Jurkat, Clone E6-1 (cell line): ENCODE measurements at places on chromosomes 11 and 22.

GRCh38 chr11:121649798-121650197 is 197.0 kb upstream of the SORL1-AS1 start:
- DNase-seq = no peak

GRCh38 chr11:94142308-94143281 is 14.0 kb downstream of the PANX1 start:
- DNase-seq = no peak

DNA sequence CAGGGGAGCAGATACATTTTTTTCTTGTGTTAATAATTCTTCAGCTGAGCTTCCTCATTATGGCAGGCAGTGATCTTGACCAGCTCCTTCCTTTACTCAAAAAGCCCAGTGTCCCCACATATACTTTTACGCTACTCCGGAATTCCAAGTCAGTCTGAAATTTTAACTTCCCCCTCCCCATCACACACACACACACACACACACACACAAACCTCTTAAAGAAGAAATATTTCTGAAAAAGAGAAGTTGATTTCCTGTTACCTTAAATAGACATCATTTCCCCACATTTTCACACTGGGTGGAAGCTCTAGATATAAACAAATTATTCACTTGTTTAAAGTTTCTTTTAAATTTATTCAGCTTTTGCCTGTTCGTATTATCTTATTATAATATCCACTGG is 113.9 kb downstream of the DBX1 start:
- no peak for DNase-seq

GRCh38 chr11:10382518-10382917 is 72.5 kb upstream of the AMPD3 start:
- DNase-seq = no peak

GRCh38 chr11:3736816-3737215 is 60.5 kb downstream of the NUP98 start:
- no peak for DNase-seq

- DNase-seq = no peak
These were observed 15.0 kb downstream of the NEAT1 start for GRCh38 chr11:65437436-65438227.

DNA sequence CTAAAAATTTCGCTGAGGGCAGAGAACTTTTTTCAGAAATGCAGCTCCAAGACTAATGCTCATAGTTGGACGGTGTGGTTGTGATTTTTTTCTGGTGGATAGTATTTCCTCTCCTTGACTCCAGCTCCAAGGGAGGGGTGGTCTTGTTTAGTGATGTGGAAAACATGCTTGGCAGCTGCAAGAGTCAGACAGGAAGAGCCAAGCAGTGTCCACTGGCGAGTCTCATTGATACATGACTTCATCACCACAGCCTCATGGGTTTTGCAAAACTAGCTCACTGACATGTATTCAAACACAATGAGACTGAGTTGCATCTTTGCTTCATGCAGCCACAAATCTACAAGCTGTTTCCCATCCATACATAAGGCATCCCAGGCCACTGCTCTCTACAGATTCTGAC is 7.3 kb upstream of the KCNJ1 start:
- no peak for DNase-seq

DNA sequence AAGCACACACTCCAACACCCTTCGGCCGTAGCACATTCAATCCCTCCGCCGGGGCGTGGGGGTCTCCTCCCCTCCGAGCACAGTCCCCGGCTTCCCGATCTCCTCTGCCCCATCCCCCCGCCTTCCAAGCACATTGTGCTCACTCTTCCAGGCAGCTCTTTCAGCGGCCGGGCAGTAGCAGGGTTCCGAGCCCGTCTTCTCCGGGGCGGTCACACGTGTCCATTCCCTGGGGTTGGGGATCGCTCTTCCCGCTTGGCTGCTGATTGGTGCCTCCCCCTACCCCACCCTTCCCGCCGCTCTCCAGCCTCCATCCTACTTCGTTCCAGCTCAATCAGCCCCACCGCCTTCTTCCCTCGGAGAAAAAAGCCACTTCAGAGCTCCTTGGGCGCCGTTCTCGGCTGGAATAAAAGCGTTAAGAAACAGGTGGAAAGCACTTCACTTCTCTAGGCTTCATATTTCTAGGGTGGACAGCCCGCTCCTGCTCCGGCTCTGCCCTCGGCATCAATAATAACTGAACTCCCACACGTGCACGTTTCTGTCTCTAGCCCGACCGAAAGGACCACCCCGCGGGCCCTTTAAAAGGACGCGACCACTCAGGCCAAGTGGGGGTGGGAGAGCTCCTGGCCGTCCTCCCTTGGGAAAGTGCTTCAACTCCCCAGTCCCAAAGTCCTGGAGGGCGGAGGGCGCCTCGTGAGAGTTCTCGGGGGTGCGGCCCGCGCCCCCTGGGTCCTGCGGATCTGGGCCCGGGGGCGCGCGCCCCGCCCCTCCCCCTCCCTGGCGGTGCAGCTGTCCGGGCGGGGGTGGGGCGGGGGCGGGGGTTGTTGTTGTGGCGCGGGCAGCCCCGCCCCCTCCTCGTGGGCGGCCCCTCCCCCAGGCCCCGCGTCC is 464 bp upstream of the CECR2 start:
- DNase-seq = peak; percentile 17

- no peak for DNase-seq
These were observed 421.0 kb downstream of the DYNC2H1 start for GRCh38 chr11:103530257-103530656.

DNA sequence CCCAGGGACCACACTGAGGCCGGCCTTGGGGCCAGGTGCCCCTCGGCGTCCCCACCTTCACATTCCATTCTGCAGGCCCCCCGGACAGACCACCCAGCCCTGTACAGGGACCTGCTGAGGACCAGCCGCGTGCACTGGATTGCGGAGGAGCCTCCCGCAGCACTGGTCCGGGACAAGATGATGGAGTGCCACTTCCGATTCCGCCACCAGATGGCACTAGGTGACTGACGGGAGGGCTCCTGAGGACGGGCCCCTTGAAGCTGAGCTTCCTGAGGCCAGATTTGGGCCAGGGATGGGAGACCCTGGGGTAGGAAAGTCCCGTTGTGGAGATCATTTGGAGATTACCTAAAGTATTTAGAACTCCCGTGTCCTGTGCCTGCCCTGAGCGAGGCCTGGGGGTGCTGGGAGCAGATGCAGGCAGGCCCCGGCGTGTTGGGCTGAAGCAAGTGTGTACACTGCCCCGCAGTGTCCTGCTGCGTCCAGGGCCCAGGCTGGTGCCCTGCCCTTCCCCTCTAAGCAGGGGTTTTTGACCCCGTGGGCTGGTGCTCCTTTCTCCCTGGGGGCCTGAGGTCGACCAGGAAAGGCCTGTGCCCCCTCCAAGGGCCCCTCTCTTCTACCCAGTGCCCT is 20.0 kb downstream of the TRMU start:
- peak; percentile 35 for DNase-seq

GRCh38 chr11:78869293-78869692 is 294.6 kb upstream of the NARS2 start:
- DNase-seq = no peak

DNA sequence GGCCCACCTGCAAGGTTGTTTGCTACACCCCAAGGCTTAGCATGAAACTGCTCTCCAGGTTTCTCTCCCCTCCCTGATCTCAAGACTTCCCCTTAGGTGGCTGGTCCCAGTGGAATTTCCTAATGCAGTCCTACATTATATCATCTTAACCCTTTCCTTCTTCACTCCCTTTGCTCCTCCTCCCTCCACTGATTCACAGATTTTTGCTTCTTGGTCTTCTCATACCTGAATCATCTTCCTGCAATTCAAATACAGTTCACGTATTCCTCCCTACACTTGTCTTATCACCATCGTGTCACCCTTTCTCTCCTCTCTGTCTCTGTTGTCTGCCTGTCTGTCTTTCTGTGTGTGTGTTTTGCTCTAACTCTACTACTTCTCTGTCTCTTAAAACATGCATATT is 17.0 kb downstream of the MMP10 start:
- DNase-seq = no peak

- DNase-seq = no peak
These were observed 76.6 kb downstream of the FBLN1 start for GRCh38 chr22:45579306-45579705.

GRCh38 chr11:26096451-26096850 is 235.5 kb upstream of the ANO3 start:
- DNase-seq = no peak

DNA sequence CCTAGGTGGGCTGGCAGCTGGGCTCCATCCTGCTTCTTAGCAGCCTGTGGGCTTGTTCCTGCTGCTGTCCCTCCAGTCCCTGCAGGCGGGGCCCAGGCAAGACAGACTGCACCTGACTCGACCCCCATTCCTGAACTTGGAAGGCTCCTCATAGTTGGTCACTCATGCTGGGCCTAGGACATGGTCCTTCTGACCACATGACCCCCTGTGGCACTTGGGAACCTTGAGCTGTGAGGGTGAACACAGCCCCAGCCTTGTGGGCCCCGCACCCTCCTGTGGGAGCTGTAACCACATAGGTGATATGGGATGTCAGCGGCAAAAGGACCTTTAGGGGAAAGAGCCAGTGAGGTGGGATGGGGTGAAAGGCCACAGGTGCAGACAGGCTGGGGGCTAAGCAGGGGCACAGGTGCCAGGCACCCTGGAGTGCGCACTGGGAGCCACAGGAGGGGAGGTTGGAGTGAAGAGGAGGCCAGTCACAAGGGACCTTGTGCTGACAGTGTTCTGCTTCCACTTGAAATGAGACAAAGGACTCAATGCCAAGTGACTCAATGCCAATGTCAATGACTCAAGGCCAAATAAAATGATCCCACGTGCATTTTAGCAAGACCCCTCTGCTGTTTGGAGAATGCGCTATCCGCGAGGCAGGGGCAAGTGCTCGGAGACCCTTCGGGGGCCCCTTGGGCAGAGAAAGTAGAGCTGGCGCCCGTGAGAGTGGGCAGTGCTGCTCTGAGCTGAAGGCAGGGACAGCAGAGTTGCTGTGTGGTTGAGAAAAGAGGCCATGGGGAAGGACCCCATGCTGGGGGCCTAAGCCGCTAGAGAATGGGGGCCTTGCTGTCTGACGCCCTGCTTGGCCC is 90.7 kb downstream of the MORC2 start:
- no peak for DNase-seq

DNA sequence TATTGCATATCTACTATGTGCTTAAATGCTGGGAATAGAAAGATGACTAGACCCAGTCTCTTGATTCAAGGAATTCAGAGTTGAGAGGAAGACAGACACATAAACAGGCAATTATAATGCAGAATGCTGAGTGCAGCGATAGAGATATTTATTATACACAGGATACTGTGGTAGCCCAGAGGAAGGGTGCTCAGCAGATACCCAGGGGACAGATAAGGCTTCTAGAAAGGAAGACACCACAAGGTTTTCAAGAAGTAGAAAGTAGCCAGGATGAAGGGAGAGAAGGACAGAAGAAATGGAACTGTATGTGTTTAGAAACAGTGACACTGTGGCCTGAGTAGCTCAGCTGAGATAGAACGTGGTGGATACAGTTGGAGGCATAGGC is 79.4 kb upstream of the NNMT start:
- peak; percentile 85 for DNase-seq

DNA sequence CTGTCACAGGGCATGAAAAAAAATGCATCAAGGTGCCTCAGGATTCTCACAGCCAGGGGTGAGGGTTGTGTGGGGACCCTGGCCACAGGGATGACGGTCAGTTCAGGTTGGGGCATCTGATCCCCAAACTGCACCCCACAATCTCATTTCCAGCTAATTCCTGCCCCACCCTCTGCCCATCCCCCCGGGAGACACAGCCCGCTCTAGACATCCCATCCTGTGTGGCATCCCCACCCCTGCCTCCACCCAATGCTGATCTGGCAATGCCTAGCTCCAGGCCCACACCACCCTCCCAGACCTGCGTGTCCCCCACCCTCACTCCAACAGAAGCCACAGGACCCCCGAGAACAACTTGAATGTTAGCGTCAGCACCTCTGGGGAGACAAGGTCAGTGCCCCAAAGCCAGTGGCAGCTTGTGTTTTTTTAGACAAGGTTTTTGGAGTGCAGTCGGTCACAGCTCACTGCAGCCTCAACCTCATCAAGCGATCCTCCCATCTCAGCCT is 25.3 kb downstream of the TSPAN4 start:
- DNase-seq = no peak

- DNase-seq = peak; percentile 77
These were observed 15.7 kb downstream of the DAGLA start for GRCh38 chr11:61695917-61696316.

- DNase-seq = no peak
These were observed 73.1 kb downstream of the PACS1 start for GRCh38 chr11:66143264-66143566.

- DNase-seq = no peak
These were observed 5.1 kb downstream of the SNU13 start for GRCh38 chr22:41683616-41684015.

DNA sequence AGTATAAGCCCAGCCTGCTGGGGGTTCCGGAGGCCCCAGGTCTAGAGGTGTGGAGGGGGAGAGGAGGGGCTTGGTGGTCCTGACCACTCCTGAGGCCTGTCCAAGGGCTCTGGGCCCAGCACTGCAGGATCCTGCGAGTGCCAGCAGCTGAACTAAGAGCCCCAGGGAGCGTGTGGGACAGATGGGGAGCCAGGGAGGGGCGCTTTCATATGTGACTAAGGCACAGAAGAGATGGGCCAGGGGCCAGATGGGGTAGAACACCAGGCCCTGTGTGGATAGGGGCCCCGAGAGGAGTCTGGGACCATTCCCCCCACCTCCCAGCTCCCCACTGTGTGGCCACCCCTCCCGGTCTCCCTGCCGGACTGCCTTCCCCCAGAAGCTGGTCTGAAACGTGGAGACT is 18.4 kb downstream of the MAFF start:
- DNase-seq = no peak

DNA sequence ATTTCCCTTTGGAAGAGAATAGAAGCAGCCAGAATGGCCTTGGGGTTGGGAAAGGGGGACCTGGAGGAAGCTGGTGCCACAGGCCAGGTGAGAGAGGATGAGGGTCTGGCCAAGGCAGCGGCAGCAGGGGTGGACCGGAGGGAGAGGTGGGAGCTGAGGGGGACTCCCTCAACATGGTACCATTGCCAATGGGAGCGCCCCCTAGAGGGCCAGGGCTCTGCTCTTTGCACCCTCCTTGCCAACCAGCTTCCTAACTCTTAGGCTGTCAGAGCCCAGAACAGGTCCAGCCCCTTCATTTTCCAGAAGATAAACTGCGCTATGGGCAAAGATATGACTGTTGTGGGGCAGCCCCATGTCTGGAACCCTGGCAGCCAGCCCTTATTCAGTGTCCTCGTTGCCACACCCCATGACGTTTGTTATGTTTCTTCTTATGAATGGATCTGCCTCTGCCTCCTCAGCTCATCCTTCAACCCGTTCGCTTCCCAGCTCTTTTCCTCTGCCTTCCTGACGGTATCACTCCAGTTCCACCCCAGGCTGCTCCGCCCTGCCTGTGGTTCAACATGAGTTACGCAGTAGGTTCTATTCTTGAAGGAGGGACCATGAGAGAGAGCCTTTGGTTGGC is 185.2 kb downstream of the GRIK4 start:
- DNase-seq = no peak

DNA sequence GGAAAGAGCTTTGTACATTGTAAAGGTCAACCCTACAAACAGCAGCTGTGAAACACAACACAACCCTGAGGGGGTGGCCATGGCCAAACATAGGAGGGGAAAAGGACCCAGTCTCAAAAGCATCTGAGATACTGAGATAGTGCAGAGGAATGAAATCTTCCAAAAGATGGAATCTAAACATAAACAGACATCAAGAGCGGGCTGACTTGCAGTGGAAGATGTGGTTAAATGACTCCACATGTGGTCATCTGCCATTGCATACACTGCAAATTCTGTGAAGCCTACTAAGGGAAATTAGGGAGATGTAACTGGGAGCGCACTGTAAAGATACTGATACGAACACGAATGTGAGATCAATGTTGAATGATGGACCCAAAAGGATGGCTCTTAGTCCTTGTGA is 22.0 kb downstream of the BDNF start:
- no peak for DNase-seq
